ENCODE measurements at places on chromosomes 5 and 9. TPM values are rescaled to one million over a fixed set of nuclear protein-coding genes. Genes with fewer than 3 reads are reported as not detected.
A peak's percentile ranks its signal among the peaks of the same experiment; 100 is the strongest.

Gene NKD2
- 2.8 TPM for total RNA-seq

GRCh38 chr5:150044329-150044681 is 42.0 kb downstream of the CSF1R start:
- H3K36me3 ChIP-seq, result peaks cover 83% of the 10 kb centered on the region
- H3K4me3 ChIP-seq, result no peak overlapping the region
- peaks cover 36% of the 10 kb centered on the region for H3K4me1 ChIP-seq
- no peaks in the 10 kb centered on the region for H3K27me3 ChIP-seq
- no peak for DNase-seq

Gene TOR4A
- 16.8 TPM for total RNA-seq

Gene TBC1D9B
- 57.7 TPM for total RNA-seq

- H3K36me3 ChIP-seq, result no peaks in the 10 kb centered on the region
- no peaks in the 10 kb centered on the region for H3K4me1 ChIP-seq
- H3K27me3 ChIP-seq, result no peaks in the 10 kb centered on the region
- peak overlapping the region; percentile 37 for H3K27ac ChIP-seq
Measured at GRCh38 chr9:110777196-110777875, 108.7 kb downstream of the MUSK start.

DNA sequence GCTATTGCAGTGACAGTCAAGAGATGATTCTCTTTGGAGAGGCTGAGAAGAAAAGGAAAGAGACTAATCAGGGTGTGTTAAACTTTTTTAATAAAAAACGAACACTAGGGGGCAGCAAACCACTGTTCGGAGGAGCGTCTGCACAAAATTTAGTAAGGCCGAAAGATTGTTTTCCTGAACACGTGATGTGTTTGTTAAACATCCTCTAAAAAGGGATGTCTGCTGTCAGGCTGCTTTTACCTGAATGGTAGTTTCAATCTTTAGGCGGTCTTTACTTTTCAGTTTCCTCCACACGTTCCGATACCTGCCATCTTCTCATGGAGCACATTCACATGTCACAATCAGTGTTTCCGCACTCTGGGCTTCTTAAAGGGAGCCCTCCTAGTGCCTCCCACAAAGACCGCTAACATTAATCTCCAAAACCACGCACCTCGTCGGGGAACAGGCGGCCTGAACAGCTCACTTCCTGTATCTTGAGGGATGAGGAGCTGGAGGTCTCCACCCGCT is 125.2 kb downstream of the GPBP1 start:
- DNase-seq, result peak; percentile 60
- no peaks in the 10 kb centered on the region for H3K36me3 ChIP-seq
- H3K4me1 ChIP-seq, result no peaks in the 10 kb centered on the region
- H3K4me3 ChIP-seq, result no peak overlapping the region

DNA sequence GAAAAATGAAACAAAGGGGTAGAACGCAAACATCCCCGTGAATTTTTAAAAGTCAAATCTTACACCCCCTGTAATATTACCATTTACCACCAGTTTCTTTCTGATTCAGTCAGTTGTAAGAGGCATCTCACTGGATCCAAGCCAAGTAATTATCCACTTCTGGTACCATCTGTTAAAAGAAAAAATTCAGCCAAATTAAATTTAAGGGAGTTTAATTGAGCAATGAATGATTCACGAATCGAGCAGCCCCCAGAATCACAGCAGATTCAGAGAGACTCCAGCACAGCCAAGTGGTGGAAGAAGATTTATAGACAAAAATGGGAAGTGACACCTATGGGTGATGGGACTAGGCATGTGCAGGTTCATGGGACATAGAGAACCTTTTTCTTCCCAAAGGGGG is 29.9 kb upstream of the MTMR12 start:
- H3K36me3 ChIP-seq, result no peaks in the 10 kb centered on the region
- no peak for DNase-seq
- H3K27ac ChIP-seq, result no peak overlapping the region
- H3K4me3 ChIP-seq, result no peak overlapping the region

DNA sequence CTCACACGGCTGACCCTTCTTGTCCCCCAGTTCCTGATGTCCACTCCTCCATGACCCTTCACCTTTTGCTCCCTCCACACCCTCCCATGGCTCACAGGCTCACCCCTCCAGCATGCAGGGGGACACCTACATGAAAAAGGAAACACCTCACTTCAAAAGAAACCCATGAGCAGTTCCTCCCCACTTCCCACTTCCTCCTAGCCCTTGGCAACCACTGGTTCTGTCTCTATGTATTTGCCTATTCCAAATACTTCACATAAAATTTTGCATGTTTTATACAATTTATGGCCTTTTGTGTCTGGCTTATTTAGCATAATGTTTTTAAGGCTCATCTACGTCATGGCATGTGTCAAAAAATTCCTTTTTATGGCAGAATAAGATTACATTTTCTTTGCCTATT is 100.2 kb upstream of the S1PR3 start:
- no peaks in the 10 kb centered on the region for H3K36me3 ChIP-seq
- H3K4me1 ChIP-seq, result no peaks in the 10 kb centered on the region
- no peaks in the 10 kb centered on the region for H3K27me3 ChIP-seq
- no peak for DNase-seq
- H3K4me3 ChIP-seq, result no peak overlapping the region

Gene ALAD
- 16.2 TPM for total RNA-seq

GRCh38 chr5:124697933-124698591 is 48.4 kb downstream of the ZNF608 start:
- H3K27ac ChIP-seq, result peak overlapping the region; percentile 80
- H3K27me3 ChIP-seq, result no peaks in the 10 kb centered on the region
- peaks cover 40% of the 10 kb centered on the region for H3K4me1 ChIP-seq
- no peaks in the 10 kb centered on the region for H3K36me3 ChIP-seq
- no peak overlapping the region for H3K4me3 ChIP-seq
- DNase-seq, result no peak
